ENCODE measurements at places on chromosomes 11 and 22.

GRCh38 chr11:46435679-46436078 lies 44.1 kb upstream of the CHRM4 start:
- DNase-seq, result no peak

GRCh38 chr22:28874811-28875320 lies 8.5 kb upstream of the ZNRF3 start:
- no peak for DNase-seq

DNA sequence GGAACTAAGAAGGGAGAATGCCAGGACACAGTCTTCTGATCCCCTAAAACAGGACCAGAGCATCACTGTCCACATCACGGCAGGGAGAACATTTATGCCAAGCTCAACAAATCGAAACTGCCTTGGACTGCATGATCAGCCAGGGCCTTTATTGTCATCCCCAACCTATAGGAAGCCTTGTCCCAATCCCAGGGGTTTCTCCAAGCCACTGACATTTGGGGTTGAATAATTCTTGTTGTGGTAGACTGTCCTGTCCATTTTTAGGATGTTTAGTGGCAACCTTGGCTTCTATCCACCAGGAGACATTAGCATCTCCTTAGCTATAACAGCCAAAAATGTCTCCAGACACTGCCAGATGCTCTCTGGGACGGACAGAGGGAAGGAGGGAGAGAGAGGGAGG lies 37.1 kb downstream of the RPL27A start:
- no peak for DNase-seq

GRCh38 chr11:12657981-12658380 lies 16.2 kb upstream of the TEAD1 start:
- no peak for DNase-seq

GRCh38 chr22:45503050-45503815 lies 550 bp downstream of the FBLN1 start:
- DNase-seq, result no peak

DNA sequence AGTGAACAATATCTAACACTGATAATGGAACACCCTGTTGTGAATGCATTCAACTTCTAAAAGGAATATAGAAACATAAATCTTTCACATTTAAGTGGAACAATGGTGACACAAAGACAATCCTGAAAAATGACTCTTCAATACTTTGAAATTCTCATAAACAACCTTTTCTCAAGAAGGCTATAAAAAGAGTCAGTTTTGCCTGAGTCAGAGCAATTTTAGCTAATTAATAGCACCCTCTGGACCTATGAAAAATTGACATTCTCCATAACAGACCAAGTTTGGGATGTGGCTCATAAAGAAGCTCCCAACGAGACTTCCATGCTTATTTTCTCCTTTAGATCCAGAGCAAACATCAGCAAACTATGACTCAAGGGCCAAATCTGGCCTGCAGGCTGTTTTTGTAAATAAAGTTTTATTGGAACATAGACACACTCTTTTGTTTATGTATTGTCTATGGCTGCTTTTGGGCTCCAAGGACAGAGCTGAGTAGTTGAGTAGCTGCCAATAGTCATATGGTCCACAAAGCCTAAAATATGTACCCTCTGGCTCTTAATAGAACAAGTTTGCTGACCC lies 108.0 kb downstream of the MAML2 start:
- DNase-seq, result no peak

- DNase-seq, result no peak
Observed at GRCh38 chr11:33889821-33890378, 2.0 kb downstream of the LMO2 start.

Data from fibroblast of skin of left biceps (primary cell).